ENCODE measurements at places on chromosomes 13 and 19.

GRCh38 chr19:16161840-16162239 lies 11.5 kb downstream of the CIB3 start:
- DNase-seq = peak; percentile 65

GRCh38 chr19:15563325-15563794 lies 51.7 kb upstream of the CYP4F8 start:
- DNase-seq = no peak

GRCh38 chr19:37973666-37974065 lies 66.7 kb downstream of the SIPA1L3 start:
- DNase-seq = no peak

DNA sequence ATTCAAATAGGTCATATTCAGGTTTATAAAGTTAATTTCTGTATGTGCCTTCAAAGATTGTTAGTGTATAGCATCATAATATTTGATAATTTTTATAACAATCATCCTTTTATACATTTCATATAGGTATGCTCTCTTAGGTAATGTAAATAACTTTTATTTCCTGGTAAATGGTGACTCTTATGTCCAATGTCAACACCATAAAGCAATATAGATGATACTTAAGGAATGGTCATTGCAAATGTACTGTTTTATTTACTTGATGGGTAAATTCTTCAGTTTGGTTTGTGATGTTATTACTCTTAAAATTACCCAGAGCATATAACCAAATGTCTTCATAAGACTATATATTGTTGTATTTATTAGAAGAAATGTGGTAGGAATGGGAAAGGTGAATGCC lies 928.7 kb downstream of the PCDH9 start:
- no peak for DNase-seq

DNA sequence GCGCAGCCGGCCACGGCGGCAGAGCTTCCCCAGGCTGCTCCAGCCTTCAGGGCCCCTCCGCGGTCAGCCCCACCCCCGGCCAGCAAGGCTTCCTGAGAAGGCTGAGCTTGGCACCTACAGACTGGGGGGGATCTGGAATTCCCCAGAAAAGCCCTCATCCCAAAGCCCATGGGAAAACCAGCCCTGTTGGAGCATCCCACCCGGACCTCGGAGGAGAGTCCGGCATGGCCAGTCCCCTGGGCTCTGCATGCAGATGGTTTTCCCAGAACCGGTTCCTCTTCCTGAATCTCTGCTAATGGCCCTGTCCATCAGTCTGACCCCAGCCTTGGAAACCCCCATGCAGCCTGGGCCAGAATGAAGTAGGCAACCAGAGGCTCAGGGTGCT lies 10.3 kb downstream of the RASA3 start:
- DNase-seq = no peak

DNA sequence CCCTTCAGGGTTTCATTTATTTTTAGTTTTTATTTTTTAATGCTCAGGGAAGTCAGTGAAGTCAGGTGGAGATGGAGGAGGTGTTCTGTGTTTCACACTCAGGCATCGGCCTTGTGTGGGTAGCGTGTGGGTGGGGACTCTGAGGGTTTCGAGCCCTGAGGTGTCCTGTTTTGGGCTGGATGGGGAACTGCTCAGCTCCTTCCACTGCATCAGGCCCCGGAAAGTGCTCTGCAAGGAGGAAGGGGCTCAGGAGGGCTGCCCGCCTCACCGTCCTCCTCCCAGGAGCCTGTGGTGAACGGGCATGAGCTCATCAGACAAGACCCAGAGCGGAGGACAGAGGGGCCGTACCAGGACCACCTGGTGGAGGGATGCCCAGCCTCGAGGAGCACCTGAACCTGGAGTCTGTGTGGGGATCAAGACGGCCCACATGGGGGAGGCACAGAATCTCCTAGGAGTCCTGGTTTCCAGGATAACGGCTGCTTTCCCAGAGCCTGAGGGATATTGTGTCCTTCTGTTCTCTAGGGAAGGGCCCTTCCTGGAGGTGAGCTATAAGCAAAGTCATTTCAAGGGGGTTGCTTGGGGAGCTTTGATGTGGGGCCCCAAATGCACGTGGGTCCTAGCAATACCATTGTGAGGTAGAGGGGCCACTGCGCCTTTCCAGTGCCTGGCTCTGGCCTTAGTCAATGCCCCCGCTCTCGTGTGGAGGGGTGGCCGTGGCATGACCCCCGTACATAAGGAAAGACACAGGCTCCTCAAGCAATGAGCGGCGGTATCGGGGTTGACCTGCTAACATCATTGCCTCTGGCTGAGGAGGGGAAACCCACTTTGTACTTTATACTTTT lies 13.5 kb upstream of the GAS6 start:
- no peak for DNase-seq

DNA sequence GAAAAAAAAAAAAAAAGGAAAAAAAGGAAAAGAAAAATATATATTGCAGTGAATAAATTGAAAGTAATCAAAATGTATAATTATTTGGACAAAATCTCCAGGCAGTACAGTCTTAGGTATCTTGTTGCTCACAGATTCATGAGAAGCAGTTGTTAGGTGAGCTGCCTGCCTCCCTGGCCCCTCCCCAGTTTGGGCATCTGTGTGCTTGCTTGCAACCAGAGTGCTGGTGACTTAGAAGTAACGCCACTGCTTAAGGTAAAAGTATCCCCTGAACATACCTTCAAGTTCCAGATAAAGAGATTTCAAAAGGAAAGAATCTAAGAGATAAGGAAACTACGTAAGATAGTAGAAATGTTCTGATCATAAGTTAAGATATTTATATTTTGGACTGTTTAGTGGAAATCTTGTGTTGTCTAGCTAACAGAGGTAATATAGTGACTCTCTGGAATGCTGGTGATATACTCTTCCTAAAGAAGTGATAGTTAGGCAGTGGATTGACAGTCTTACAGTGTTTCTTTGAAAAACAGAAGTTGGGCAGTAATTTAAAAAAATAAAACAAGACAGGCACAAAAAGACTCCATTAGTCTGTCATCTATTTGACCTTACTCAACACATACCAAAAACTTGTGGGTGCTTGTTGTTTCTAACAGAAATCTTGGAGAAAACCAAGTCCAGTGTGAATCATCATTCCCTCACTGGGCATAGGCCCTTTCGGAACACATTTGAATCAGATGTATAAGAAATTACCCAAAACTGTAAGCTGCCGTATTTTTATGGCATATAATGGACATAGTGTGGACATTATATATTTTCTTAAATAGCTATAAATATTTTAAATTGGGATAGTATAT lies 38.3 kb upstream of the KCTD4 start:
- no peak for DNase-seq

DNA sequence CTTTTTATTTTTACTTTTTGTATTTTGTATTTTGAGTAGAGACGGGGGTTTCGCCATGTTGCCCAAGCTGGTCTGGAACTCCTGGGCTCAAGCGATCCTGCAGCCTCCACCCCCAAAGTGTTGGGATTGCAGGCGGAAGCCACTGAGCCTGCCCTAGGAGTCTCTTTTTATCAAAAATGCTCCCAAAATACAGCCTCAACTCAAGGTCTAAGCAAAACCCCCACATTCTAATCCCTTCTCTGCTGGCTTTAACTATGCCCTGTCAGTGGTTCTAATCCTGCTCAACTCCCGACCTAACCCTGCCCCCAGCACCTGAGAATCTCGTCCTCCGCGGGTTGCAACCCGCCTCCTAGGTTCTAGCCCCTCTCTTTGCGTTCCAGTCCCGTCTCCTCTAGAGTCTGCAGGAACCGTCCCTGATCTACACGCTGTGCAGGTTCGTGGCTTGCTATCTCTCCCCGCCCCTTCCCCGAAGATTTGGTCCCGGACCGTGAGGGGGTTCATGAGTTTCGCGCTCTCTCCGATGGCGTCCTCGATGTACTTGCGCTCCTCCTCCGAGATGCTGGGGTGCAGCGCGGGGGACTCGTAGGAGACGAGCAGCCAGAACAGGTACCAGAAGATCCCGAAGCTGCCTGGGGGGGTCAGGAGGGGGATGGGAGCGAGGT lies 8.0 kb downstream of the SLC17A7 start:
- no peak for DNase-seq

DNA sequence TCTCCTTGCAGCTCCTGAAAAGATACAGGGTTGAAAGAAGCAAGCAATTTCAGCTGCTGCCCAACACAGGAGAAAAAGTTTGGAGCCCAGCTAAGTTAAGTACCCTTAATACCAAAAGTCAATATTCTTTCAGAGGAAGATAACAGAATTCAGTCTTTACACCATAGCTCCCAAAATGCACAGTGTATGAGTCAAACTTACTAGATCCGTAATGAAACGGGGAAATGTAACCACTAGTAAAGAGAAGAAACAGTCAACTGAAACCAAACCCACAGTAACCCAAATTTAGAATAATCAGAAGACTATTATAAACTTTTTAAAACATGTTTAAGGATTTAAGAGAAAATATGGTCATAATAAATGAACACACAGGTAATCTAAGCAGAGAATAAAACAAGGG lies 45.2 kb downstream of the SUCLA2 start:
- no peak for DNase-seq

DNA sequence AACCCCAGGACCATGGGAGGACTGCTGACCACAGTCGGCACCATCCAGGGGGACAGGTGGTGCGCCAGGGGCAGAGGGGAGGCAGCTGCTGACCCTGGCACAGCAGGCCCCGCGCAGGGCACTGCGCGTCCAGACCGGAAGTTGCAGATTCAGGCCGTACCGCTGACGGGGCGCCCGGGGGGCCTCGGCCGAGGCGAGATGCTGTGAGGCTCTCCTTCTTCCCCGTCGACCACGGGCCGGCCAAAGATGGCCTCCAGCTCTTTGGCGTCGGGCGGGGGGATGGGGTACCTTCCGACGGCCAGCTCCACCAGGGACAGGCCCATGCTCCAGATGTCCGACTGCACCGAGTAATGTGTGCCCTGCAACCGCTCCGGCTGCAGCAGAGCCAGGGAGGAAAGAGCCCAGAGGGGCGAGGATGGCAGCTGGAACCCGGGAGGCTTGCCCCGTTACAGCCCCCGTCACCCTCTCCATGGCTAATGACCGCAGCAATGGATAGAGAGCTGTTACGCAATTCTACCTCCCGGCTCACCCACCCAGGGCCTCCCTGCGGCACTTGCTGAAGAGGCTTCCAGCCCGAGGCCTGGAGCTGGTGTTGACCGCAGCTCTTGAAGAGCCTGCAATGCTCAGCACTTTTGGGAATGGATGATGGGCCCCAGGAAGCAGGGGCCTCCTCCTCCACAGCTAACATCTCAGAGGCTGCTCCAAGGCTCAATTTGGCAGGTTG lies 24.7 kb downstream of the MAP2K2 start:
- DNase-seq = no peak

DNA sequence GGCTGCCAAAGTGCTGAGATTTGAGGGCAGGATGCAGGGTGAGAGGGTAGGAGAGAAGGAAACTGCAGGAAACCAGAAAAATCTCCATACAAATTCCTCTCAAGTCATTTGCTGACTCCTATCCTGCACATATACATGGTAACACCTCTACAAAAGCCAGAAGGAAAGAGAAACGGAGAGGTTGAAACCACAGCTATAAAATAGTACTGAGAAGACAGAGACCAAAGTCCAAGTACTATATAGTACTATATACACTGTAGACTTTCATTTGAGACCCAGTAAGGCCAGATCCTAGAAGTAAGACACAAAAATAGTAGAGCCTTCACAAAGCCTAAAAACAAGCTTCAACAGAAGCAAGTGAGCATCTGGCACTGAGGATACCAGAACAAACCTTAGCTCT lies 103.1 kb downstream of the UGGT2 start:
- no peak for DNase-seq

DNA sequence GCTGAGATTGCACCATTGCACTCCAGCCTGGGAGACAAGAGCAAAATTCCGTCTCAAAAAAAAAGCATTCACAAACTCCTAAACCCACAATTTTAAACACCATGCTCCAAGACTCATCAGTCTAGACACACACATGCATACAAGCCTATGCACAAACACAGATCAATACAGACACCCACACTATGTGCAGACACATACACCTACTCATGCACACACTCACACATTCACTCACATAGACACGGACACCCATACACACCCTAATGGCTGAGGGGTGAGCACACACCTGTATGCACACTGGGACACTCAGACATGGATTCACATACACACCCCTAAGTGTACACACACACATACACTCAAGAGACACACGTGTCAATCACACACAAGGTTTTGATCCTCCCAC lies 9.3 kb downstream of the PNMA8B start:
- no peak for DNase-seq

DNA sequence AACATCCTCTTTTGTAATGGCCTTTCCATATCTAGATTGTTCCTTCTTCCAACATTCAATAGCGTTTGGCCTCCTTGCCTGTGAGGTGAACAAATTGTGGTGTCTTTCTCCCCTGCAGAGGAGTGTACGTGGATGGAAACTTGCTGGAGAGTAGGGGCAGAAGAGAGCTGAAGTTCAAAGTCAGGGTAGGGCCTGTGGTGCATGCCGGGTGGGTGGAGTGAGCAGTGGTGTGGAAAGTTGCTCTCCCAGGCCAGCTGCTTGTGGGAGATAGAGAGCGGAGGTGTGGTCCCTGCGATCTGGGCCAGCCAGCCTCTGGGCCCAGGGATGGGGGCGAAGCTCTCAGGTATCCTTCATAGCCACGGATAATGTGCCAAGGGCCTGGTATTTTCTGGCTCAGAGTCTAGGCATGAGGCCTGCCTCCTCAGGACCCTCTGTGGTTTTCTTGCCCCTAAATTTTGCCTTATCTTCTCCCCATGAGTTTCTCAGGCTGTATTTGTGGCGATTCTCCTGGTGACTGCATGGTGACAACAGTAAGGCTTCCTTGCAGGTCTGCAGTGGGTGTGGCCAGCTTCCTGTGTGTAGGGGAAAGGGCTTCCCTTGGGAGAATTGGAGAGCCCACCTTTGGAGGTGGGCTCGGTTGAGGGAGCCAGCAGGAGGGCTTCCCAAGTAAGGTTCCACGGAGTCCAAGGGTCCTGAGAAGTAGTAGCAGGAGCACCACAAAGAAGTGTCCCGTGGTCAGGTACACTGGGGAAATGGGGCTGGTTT lies 6.7 kb downstream of the RGCC start:
- no peak for DNase-seq

DNA sequence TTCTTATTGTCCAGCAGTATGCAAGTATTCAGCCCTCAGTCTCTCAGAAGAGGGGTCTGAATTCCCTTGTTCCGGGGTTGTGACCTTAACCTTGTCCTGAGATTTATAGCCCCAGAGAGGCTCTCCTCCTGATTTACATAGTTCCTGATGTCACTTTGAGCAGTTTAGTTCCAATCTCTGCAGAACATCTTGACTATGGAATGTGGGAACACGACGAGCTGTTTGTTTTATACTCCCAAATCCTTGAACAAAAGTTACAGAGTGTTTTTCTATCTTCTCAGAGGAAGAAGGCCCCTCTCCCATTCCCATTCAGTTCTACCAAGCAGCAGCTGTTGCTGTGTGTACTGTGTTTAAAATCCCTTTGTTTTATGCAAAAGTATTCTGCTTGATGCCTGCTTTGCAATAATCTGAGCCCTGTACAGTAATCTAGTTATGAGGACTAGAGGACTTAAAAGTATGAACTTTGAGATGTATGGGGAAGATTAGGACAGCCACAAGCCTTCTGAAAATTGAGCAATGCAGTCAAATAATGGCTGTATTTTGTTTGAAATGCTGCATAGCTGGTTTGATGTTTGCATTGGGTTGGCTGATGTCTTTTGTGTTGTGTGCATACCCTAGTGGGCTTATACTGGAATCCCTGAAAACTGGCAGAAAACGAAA lies 74.7 kb downstream of the KL start:
- no peak for DNase-seq

All from HCT116 (cell line).